ENCODE measurements at places on chromosomes 1 and 21. TPM values are rescaled to one million over a fixed set of nuclear protein-coding genes. Genes with fewer than 3 reads are reported as not detected.

DNA sequence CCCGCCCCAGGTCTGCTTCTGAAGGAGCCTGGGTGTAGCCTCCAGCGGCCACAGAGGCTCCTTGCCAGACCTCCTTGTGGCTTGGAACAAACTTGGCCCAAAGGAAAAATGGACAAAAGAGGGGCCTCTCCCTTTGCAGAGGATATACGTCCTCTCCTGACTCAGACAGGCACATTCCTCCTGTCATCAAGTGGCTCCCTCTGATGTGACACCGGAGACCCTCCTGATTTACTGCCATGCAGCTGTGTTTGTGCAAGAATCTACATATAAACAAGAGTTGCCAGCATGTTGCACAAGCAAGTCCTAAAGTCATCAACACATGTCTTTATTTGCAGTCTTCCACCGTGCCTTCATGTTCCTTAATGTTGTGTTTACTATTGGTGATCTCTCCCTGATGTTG, 54.1 kb upstream of the F3 start:
- no peak for DNase-seq

- DNase-seq, result no peak
Observed at GRCh38 chr1:212293579-212293978, 8.4 kb downstream of the PPP2R5A start.

- DNase-seq, result no peak
Observed at GRCh38 chr1:201739080-201739479, 89.9 kb upstream of the IPO9 start.

GRCh38 chr1:168529518-168529917, 14.3 kb downstream of the XCL2 start:
- no peak for DNase-seq

- no peak for DNase-seq
Observed at GRCh38 chr1:202967684-202968281, 726 bp upstream of the CYB5R1 start.

GRCh38 chr1:109802136-109802900, 38.6 kb upstream of the EPS8L3 start:
- no peak for DNase-seq

GRCh38 chr1:29653034-29653810, 416.9 kb downstream of the PTPRU start:
- no peak for DNase-seq

DNA sequence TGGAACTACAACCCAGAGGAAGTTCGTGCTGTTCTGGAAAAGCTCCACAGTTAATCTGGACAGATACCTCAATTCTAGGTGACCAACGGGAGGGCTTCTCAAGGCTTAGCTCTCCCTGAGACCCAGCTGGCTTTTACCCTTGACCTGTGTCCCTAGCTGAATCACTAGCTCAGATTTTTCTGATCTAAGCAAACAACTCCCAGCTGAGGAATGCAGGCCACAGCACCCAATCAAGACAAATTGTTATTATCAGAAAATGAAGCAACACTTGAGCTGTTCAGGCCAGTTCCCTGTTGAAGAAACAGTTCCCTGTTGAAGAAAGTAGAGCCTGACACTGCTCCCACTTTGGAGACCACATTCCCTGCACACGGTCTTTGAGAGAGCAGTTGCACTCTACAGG, 16.0 kb downstream of the DIO1 start:
- DNase-seq, result no peak

DNA sequence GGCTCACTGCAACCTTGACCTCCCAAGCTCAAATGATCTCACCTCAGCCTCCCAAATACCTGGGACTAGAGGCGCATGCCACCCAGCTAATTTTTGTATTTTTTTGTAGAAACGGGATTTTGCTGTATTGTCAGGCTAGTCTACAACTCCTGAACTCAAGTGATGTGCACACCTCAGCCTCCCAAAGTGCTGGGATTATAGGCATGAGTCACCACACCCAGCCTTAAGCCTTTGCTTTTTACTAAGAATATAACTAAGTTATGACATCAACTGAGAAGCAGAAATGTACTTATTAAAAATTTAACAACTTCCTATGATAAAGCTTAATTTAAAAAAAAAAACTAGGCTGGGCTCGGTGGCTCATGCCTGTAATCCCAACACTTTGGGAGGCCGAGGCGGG, 8.9 kb upstream of the LSS start:
- DNase-seq, result no peak

DNA sequence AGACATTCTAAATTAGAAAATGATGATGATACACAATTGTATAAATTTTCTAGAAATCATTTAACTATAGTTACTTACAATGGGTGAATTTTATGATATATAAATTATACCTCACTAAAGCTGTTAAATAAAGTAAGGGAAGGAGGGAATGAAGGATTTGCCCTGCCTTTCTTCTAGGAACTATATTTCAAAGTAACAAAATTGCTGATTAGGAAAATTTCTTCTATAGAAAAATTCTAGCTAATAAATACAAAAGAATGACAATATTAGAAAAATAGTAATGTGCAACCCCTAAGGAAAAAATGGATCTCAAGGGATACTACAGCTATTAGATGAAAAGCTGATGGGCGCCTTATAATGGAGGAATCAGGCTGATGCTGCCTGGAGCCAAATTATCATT, 23.1 kb downstream of the SPATA6 start:
- no peak for DNase-seq

KCNN3 gene
- under 0.01 TPM for total RNA-seq

ETV3L gene
- not detected for total RNA-seq

MIA3 gene
- 44.1 TPM for total RNA-seq

ZBED6 gene
- total RNA-seq, result 20.1 TPM

COL6A1 gene
- total RNA-seq, result 3.2 TPM

PTGFRN gene
- total RNA-seq, result 171 TPM

SLC19A2 gene
- 7.3 TPM for total RNA-seq

All from foreskin keratinocyte (primary cell).